Subcutaneous preadipocyte (primary cell): ENCODE measurements at places on chromosomes 16 and 17. TPM values are rescaled to one million over a fixed set of nuclear protein-coding genes. Genes with fewer than 3 reads are reported as not detected.

HBQ1 gene
- total RNA-seq: not detected in 2 replicates

EFTUD2 gene
- total RNA-seq: 91.9 and 115 TPM in 2 replicates

CSH2 gene
- total RNA-seq: not detected in 2 replicates

PRRT2 gene
- 0.39 and 0.73 TPM in 2 replicates for total RNA-seq

EFNB3 gene
- 0.37 and 0.59 TPM in 2 replicates for total RNA-seq

SLC47A2 gene
- not detected in 2 replicates for total RNA-seq

FZD2 gene
- 2.9 and 3.7 TPM in 2 replicates for total RNA-seq

FAM171A2 gene
- 0.73 and 0.98 TPM in 2 replicates for total RNA-seq

TMEM220 gene
- total RNA-seq: 0.59 and 1.1 TPM in 2 replicates

TSNAXIP1 gene
- 0.98 and 2.2 TPM in 2 replicates for total RNA-seq

KRT13 gene
- total RNA-seq: not detected in 2 replicates

KRTAP4-4 gene
- total RNA-seq: not detected in 2 replicates

OR3A3 gene
- not detected in 2 replicates for total RNA-seq

NKD1 gene
- under 0.01 TPM in 2 replicates for total RNA-seq

NPIPA1 gene
- total RNA-seq: 27.2 and 41.6 TPM in 2 replicates

CACNG4 gene
- not detected in 2 replicates for total RNA-seq

FOXF1 gene
- total RNA-seq: under 0.01 and 1.6 TPM in 2 replicates

TMIGD1 gene
- total RNA-seq: not detected in 2 replicates

SMIM36 gene
- not detected in 2 replicates for total RNA-seq

ABCC3 gene
- total RNA-seq: 40.8 and 43.0 TPM in 2 replicates

SMPD3 gene
- under 0.01 TPM in 1 of 2 replicates, not detected in the other for total RNA-seq

FBXO39 gene
- total RNA-seq: under 0.01 TPM in 1 of 2 replicates, not detected in the other

TBC1D26 gene
- total RNA-seq: not detected in 2 replicates

FBXW10B gene
- 0.73 and 2.2 TPM in 2 replicates for total RNA-seq

SYNRG gene
- 10.7 and 16.0 TPM in 2 replicates for total RNA-seq

GAS2L2 gene
- total RNA-seq: not detected in 2 replicates

KRT40 gene
- total RNA-seq: not detected in 2 replicates

ABCA6 gene
- 97.0 and 114 TPM in 2 replicates for total RNA-seq

KRTAP17-1 gene
- total RNA-seq: not detected in 2 replicates

SLC22A31 gene
- total RNA-seq: 0.20 TPM in 1 of 2 replicates, not detected in the other

PDXDC1 gene
- 40.1 and 44.6 TPM in 2 replicates for total RNA-seq

DOC2B gene
- total RNA-seq: not detected in 2 replicates

EPX gene
- not detected in 2 replicates for total RNA-seq

MYH2 gene
- total RNA-seq: not detected in 2 replicates

CNGB1 gene
- total RNA-seq: not detected in 2 replicates

HOXB1 gene
- total RNA-seq: not detected in 2 replicates

ACLY gene
- total RNA-seq: 233 and 404 TPM in 2 replicates

PHOSPHO1 gene
- total RNA-seq: under 0.01 TPM in 1 of 2 replicates, not detected in the other

BCL6B gene
- under 0.01 TPM in 2 replicates for total RNA-seq

GNG13 gene
- total RNA-seq: not detected in 2 replicates

ADCY9 gene
- 22.0 and 27.8 TPM in 2 replicates for total RNA-seq

CLEC18C gene
- under 0.01 and 0.20 TPM in 2 replicates for total RNA-seq

NTN3 gene
- under 0.01 and 0.20 TPM in 2 replicates for total RNA-seq

MAP2K4 gene
- total RNA-seq: 16.2 and 25.6 TPM in 2 replicates

TMEM231 gene
- total RNA-seq: 15.4 and 18.8 TPM in 2 replicates

CPHXL2 gene
- not detected in 2 replicates for total RNA-seq

KRTAP3-1 gene
- total RNA-seq: not detected in 2 replicates
